ENCODE measurements at places on chromosomes 5 and 9.

DNA sequence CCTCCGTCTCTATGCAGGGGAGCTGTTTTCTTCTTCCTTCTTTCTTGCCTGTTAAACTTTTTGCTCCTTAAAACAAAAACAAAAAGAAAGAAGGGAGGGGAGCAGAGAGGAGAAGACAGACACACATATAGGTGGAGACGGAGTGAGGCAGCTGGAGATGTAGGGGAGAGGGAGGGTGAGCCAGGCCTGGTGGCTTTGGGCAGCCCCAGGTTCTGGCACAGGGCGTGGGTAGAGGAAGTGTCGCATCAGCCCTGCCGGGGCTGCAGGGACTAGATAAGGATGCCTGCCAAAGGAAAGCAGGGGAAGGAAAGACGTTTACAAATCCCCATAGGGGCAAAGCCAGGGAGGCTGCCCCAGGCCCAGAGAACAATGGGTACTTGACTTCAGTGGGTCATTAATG, 38.7 kb upstream of the PTGS1 start:
- no peak for DNase-seq

DNA sequence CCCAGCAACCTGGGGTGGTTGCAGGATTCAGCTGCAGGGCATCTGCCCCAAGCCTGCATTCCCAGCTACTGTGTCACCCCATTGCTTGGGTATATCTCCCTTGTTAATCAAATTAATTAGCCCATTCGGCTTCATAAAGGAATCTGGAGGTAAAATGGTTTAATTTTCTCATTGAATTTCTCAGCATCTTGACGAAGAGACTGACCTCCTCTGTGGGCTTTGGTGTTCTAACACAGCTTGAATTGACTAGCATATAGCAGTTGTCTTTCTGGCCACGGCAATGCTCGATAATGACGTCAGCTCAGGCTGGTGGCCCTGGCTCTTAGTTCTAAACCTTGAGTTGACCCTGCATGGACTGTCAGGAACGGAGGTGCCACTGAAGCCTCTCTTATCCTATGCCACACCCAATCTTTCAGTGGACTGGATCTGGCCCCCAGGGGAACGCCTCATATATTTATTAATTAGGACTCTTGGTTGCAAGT, 72.4 kb downstream of the MSX2 start:
- DNase-seq = no peak

GRCh38 chr9:445033-445432, 230.4 kb downstream of the DOCK8 start:
- DNase-seq = peak; percentile 32

- DNase-seq = no peak
Measured at GRCh38 chr5:150780187-150780692, 1.7 kb downstream of the SMIM3 start.

DNA sequence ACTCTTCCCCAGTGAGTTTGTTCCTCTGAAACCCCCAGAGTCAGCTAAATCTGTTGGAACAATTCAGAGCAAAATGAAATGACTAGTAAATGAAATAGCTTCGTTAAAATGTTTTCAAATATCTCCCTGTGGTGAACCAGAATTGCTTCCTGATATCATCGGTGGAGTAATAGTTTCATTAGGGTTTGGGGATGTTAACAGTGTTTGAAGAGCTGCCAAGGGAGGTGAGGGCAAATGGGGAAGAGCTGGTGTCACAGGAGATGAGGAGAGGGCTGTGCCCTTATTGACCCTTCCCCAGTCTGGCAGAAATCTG, 4.3 kb upstream of the C7 start:
- DNase-seq = no peak

Data from muscle of back (tissue), 13 donors.